ENCODE measurements at places on chromosomes 3 and 15.

DNA sequence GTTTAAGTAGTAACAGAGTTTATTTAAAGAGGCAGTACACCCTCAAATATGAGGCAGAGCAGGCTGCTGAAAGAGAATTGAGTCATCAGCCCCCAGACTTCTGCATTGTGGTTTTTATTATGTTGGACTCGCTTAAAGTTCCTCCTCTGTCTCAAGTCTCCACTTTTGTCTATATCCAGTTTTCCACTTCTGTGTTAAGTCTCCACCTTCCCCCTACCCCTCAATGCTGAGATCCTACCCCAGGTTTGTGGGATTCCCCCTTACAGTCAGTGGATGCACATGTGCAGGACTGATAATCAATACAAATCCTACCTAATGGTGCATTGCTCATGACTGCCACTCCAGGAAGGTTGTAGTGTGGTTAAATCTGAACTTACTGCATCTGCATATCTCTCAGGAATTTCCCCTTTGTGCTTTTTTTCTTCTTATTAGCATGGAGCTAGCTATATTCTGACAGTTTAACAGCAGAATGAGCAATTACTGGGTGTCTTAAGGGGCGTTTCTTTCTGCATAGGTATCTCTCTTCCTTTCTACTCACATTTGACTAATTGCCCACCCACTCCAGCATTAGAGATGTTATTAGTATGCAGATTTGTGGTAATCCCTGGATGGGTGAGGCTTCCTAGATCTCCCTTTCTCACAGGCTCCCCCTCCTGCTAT, 11.9 kb upstream of the CD200R1L start:
- no peak for DNase-seq

DNA sequence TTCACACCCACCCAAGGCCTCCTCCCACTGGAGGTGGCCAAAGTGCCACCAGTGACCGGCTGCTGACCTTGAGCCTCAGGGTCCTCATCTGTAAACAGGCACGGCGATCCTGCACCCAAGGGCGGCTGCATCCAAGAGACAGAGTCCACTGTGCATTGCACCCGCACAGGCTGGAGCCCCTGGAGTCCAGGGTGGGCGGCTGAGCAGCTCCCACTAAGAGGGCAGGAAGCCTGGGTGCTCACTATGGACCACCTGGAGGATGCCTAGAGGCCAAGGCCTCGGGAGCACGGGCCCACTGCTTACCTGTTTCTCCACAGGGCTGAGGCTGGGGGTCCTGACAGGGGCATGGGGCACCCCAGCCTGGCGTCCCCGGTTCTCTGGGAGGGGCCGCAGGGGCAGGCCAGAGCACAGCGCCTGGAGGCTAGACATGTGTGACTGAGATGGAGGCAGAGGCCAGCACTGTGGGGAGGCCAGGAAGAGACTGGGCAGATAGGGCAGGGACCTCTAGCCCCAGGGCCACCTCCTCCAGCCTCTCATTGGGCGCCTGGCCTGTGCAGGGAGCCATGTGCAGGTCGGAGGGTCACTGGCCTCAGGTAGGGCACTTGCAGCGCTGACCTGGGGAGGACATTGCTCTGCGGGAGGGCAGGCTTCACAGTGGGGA, at the start of gene UROC1:
Gene UROC1, minus strand, starts transcription at position 483 of the 661 bp plus-strand sequence. Its CDS starts 54 bp downstream, at position 429.
- DNase-seq, result no peak

DNA sequence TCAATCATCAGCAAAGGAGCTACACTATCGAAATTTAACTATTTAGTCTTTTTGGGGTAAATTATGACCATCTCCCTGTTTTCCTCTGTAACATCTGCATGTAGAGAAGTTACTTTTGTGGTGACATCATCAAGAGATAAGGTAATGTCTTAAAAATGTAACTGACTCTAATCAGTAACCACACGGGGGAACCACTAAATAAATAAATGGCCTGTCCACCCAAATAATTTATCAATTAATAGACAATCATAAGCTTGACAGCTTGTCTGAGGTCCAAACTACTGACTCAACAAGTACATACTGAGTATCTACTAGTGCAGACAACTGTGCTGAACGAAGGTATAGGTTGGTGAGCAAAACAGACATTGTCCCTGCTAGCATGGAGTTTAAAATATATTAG, 219.3 kb downstream of the SLC9A9 start:
- no peak for DNase-seq

- no peak for DNase-seq
Observed at GRCh38 chr3:130682131-130682530, 64.5 kb downstream of the PIK3R4 start.

GRCh38 chr3:131546441-131546840, 43.7 kb upstream of the MRPL3 start:
- DNase-seq, result no peak

- no peak for DNase-seq
Observed at GRCh38 chr15:94893091-94893490, 661.7 kb downstream of the MCTP2 start.

- DNase-seq, result no peak
Observed at GRCh38 chr3:153960458-153961074, 160.6 kb upstream of the ARHGEF26 start.

DNA sequence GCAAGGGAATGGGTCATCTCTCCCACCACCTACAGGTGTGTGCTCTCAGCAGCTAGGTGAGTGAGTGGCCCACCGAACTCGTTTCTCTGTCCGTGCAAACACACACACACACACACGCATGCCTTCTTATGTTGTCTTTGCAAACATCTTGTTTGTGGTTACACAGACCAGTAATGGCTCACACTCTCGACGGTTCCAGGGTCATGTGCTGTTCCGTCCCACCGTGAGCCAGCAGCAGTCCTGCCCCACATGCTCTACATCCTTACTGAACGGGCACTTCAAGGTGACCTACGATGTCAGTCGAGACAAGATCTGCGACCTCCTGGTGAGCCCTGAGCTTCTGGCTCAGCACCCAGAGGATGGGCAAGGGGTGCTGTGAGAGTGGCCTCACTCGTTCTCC, 4.3 kb downstream of the ITIH1 start:
- DNase-seq, result no peak

GRCh38 chr3:167899093-167899492, 163.6 kb downstream of the SERPINI1 start:
- no peak for DNase-seq

- no peak for DNase-seq
Observed at GRCh38 chr15:100842756-100843730, 36.6 kb upstream of the ALDH1A3 start.

DNA sequence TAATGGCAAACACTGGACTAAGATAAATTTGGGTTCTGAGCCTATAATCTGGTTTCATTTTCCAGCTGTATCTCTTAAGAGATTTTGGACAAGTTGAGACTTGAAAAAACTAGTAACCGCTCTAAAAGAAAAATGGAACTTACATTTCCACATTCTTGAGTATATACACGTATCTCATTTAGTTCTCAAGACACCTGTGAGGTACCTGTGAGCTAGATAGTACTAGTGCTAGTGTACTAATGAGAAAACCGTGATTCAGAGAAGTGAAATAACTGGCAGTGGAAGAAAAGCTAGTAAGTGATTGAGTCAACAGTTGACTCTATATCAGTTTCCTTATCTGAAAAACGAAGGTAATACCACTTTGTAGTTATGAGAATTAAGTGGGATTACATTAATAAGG, 62.2 kb upstream of the PAQR5 start:
- DNase-seq, result no peak

GRCh38 chr15:87487484-87487883, 769.1 kb downstream of the NTRK3 start:
- no peak for DNase-seq

GRCh38 chr3:3172627-3173026, 6.9 kb downstream of the CRBN start:
- DNase-seq, result no peak

DNA sequence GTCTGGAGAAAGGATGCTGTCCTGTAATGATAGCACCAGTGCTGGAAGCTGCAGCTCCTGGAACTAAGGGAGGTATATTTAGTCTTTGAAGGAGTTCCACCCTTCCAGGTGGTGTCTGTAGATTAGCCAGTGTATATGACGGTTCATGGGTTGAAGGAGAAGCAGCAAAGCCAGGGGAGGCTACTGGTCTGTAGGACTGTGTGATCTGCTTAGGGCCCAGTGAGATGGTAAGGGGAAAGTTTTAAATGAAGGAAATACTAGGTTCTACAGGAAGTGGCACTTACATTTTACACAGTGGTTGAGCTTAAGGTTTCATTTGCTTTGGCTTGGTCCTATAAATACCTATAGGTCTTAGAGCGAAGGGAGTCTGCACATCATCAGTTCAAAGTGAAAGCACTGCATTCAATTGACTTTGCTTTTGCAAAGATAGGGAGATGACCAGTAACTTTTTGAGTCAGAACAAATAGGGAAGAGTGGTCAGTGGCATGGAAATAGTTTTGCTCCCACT, 5.6 kb downstream of the SLC25A38 start:
- no peak for DNase-seq

GRCh38 chr15:89820666-89821611, 6.3 kb upstream of the ANPEP start:
- DNase-seq, result no peak

DNA sequence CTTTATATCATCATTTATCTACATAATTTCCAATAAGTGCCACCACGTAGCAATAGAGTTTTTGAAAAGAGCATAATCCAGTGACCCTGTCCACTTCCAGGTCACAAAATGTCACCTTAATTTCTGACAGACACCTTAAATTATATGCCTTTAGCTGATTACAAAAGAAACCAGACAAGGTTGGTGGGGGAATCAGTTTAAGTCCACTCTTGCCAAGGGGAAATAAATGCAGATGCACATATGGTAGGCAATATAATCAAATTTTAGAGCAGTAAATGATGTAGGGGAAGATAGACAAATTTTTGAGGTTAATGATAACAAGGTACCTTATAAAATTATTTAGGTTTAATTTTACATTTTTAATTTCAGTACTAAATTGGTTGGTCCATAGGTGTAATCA, 253.5 kb downstream of the ZIC1 start:
- no peak for DNase-seq

GRCh38 chr15:87348746-87349145, 907.8 kb downstream of the NTRK3 start:
- DNase-seq, result no peak

DNA sequence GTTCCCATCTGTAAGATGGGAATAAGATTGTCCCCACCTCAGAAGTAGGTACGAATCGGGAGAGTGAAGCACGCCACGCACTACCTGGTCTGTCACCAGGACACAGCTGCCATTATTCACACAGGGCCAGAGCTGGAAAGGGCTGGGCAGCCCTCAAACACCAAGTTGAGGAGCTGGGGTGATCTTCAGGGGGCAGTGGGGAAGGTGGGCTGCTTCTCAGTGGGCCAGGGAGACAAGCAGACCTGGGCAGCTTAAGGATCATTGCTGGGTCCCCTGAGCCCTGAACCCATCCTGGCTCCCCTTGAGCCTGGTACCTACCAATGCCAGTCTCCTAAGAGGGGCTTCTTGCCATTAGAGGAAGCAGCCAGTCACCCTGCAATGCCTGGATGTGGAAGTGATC, 82.1 kb downstream of the SMAD6 start:
- no peak for DNase-seq

GRCh38 chr3:29639578-29640290, 358.9 kb downstream of the RBMS3 start:
- DNase-seq, result no peak

- DNase-seq, result no peak
Observed at GRCh38 chr3:6396631-6397030, 464.3 kb upstream of the GRM7 start.

DNA sequence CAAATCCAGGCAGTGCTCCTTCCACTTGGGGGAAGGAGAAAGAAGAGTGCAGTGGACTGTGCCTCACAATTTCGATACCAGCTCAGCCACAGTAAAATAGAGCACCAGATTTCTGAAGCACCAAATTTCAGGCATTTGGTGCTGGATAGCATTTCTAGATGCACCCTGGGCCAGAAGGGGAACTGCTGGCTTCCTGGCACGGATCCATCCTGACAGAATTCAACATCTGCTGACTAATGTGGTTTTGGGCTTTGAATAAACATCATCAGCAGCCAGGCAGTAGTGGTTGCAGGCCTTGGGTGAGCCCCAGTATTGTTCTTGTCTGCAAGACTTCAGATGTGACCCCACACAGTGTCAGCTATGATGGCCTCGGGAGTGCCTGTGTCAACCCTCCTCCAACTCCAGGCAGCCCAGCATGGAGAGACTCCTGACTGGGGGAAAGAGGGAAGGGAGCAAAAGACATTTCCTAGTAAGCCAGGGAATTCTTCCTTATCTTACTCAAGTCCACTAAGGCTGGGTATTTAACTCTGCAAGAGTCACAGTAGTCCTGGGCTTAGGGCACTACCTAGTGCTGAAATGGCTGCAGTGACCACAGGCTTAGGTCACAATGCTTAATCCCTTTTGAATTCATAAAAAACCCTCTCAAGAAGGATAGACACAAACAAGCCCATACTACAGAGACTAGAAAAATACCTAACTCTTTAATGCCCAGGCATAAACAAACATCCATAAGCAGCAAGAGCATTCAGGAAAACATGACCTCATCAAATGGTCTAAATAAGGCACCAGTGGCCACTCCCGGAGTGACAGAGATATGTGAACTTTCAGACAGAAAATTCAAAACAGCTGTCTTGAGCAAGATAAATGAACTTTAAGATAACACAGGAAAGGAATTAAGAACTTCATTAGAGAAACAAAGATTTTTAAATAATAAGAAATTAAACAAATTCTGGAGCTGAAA, 74.7 kb downstream of the SPATA16 start:
- DNase-seq, result no peak

Measured in 8988T (cell line).